Tibial nerve (tissue), 4 donors: ENCODE measurements at places on chromosomes 3 and 15. TPM values are rescaled to one million over a fixed set of nuclear protein-coding genes. Genes with fewer than 3 reads are reported as not detected.

EIF4E3 gene
- 13.5 TPM for total RNA-seq

STRA6 gene
- total RNA-seq: 1.9 TPM

TLR9 gene
- not detected for total RNA-seq

CELF6 gene
- 6.6 TPM for total RNA-seq

PARP14 gene
- 39.0 TPM for total RNA-seq

CNTN6 gene
- not detected for total RNA-seq

DNA sequence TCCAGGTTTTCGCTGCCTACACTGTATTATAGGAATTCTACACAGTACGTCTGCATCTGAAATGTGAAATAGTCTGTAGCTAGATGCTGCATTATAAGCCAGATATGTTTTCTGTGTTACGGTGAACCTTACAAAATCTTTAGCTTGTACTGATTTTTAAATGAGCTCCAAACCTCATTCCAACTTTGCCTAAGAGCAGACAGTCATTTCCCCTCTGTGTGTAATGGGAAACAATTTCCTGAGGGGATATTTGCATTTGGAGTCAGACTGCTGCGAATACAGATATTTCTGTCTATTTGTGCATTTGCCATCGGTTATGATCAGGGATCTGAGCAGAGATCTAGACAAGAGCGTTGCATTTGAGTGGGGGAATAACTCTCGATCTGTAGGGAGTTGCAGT, 37.5 kb downstream of the ARNT2 start:
- no peak for DNase-seq

DNA sequence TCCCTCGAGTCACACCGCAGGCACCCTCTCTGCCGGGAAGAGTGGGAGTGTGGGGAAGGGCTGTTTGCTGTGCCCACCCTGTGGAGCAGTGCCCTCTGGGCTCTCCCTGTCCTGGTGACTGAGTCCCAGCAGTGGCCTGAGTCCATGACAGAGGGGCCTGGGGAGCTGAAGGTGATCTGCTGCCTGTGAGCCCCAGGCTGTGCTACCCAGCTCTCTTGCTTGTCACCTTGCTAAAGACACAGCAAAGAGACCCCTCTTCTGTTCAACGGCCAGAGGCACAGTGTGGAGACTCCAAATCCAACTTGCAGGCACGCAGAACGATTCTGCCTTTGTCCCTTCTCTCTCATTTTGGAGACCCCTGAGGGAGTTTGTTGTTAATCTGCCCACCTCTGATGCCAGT, 232.6 kb downstream of the OPA1 start:
- DNase-seq: no peak

DNA sequence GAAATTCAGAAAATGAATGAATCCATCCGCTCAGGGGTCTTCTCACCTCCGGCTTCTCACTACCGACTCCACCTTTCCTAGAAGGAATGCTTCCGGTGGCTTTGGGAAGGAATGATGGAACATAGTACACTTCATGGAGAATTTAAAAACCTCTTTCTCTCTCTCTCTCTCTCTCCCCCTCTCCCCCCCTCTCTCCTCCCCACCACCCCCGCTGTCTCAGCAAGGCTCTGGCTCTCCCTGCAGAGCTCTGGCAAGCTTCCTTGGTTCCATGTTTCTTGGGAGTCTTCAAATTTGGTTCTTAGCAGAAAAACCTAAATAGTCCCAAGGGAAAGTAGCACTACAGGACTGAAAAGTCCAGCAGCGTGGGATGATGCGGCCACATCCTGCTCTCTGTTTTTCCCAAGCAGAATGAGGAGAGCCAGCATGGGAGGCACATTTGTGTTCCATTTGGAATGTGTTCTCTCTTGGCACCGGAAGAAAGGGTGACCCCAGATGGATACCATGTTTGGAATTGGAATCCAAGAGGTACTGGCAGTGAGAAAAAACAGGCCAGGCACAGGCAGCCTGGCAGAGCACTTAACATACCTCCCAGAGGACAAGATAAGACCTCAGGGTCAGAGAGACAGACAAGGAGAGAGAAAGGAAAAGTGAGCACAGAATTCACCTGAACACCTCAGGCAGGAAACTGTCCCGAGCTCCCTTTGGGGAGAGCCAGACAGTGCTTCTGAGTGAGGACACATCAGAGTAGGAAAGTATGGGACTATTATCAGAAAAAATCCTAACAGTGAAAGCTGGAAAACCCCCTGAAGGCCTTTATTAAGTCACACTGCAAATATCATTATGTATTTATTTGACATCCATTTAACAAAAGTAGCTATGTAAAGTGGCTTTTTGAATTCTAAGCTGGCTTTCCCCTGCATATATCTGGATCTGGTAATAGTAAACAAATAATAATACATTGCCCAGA, at the start of gene POPDC2:
TSS of gene POPDC2 (minus strand) at position 116 of the 967 bp plus-strand sequence. CDS start 166 bp downstream, outside the sequence.
- DNase-seq: no peak

- DNase-seq: no peak
Observed at GRCh38 chr15:31328428-31328968, 1.9 kb downstream of the KLF13 start.

DNA sequence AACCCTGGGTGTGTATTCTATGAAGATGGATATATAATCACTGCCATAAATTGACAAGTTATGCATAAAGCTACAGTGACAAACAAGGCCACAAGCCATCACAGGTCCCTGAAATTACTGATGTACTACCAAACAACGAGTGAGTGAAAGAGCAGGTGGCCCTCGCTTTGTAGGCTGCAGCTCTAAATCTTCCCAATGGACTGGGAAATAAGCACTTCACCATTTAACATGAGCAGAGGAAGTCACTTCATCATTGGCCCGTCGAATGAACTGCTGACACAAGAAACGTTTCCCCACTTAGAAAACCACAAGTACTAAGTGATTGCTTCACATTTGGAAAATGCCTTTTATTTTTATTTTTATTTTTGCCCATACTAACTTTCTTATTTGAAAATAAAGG, 218.0 kb downstream of the ZNF385D start:
- DNase-seq: no peak

DNA sequence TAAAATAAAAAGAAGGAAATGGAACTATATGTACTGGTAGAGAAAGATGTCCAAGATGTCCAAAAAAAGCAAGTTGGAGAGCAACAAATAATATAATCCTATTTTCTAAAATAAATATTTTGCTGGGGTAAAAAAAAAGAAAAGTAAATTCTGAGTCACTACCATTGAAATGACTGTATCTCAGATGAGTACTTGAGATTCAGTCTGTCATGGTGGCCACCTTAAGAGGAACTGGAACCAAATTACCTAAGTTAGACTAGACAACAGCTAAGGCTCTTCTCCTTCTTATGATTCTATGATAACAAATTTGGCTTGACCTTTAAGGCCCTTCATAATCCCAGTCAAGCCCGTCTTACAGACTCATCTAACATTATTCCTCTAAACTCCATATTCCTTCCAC, 270.6 kb upstream of the HES1 start:
- DNase-seq: no peak

GRCh38 chr3:65871305-65872141, 167.2 kb downstream of the MAGI1 start:
- DNase-seq: peak; percentile 30

- no peak for DNase-seq
Observed at GRCh38 chr3:130377960-130378676, 32.6 kb downstream of the COL6A5 start.

DNA sequence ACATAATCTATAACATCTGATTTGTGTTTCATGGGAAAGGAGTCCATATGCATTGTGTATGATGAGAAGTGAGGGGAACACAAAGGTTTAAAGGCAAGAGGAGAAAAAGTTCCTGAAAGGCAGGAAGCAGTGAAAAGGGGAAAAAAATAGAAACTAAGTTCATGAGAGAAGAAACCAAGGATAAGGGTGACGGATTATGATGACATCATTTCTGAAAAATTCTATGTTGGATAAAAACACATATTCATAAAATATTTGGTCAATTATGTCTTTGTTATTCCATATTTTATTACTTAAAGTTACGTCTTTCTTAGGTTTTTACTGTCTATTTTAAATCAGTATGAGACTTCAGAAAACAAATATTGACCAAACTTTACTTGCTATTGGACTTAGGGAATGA, 48.6 kb upstream of the CP start:
- DNase-seq: no peak

- no peak for DNase-seq
Observed at GRCh38 chr3:190642016-190642415, 128.1 kb downstream of the IL1RAP start.

GRCh38 chr3:170500995-170501394, 82.3 kb downstream of the CLDN11 start:
- no peak for DNase-seq

DNA sequence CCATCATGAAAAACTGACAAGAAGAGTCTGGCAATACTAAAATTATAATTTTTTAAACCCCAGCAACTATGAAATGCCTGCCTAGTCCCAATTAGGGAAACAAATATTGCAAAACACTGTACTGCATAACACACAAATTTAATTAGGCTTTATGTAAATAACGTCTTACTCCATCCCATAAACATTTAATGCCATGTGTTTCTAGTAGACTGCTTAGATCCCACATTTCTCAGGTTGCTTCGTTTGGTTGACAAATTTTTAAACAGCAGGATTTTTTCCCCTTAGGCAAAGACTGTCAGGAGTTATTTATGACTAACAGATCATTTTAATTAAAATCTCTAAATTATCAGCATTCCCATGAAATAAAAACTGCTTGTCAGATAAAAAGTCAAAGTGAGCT, 29.9 kb downstream of the EIF2AK4 start:
- DNase-seq: no peak

DNA sequence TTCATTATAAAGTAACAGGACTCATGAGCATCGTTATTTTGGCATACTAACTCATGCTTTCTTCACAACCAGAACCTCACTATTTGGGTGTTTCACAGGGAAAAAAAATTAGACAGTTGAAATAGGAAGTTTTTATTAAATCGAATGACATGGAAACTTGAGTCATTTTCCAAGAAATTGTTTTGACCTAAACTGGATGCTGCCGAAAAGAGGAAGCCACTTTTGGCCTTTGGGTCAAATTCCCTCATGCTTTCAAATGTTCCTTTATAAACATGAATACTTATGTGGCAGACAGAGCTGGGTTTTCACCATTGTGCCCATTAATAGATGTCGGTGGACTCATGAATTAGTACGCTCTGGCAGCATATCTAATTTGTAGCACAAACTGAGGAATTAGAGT, 224.9 kb downstream of the MCTP2 start:
- no peak for DNase-seq

DNA sequence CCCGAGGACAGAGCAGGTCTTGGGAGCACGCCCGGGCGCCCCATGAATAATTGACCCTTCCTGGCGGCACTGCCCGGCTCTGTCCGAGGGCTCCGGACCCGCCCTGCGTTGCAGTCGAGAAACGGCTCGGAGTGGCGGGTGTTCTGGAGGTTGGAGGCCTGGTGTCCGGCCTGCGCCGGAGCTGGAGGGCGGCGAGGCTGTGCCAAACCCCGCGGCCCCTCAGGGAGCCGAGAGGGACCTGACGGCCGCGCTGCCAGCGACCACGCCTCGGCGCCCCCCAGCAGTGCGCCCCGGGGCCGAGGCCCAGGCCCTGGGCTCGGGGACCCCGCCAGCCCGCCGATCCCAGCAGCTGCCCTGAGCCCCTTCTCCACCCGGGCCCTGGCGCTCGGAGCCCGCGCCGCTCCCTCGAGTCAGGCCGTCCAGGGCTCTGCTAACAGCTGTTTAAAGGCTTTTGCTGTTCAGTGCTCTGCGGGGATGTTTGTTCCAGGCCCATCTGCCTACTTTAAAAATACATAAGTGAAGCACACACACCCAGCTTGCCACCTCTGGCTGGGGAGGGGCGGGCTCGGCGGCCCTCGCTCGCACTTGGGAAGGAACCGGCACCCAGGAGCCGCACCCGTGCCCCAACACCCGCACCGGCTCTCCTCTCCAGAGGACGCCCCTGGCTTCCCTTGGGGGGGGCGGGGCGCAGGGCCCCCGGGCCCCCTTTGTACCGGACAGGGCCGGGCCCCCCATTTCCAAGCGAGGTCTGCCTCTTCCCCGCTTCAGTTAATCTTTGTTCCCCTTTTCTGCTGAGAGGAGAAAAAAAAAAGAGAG, 730 bp upstream of the ZNF710 start:
- no peak for DNase-seq

GRCh38 chr15:98755781-98756180, 107.4 kb downstream of the IGF1R start:
- DNase-seq: no peak
